ENCODE measurements at places on chromosomes 12 and 14.
A peak's percentile ranks its signal among the peaks of the same experiment; 100 is the strongest.

DNA sequence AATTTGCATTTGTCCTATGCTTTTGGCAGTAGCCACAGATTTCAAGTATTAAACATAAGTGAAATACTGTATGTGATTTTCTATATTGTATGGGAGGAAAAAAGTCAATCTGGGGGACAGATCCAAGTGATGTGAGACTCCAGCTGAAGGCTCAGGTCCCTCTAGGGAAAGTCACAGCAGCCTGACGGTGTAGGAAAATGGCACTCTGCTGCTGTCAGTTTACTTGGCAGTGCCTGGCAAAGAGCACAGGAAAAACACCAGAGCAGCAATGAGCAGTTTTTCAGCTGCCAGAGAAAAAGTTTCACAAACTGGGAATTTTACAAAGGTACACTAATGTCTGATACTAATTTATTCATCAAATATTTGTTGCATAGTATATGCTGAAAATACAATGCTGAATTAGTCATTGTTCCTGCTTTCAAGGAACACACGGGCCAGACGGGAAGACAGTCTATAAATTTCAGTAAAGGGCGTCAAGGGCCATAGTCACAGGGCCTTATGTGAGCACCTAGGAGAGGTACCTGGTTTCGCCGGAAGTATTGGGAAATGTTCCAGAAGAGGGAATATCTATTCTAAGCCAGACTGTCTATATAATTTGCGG lies 66.2 kb upstream of the SLC38A2 start:
- no peak for DNase-seq

DNA sequence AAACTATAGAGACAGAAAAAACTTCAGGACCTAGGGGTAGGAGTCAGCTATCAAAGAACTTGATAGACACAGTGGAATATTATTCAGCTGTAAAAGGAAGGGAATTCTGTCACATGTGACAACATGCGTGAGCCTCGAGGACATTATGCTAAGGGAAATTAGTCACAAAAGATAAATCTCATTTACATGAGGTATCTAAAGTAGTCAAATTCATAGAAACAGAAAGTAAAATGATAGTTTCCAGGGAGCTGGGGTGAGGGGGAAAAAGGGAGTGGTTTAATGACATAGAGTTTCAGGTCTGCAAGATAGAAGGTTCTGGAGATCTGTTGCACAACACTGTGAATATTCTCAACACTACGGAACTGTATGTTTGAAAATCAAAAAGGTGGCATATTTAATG lies 50.0 kb upstream of the PRIMA1 start:
- no peak for DNase-seq

GRCh38 chr12:119980242-119980641 lies 8.8 kb upstream of the BICDL1 start:
- DNase-seq, result no peak

- no peak for DNase-seq
Observed at GRCh38 chr14:87966816-87967215, 26.2 kb downstream of the GALC start.

GRCh38 chr12:14905269-14906004 lies 19.8 kb upstream of the MGP start:
- DNase-seq, result no peak

DNA sequence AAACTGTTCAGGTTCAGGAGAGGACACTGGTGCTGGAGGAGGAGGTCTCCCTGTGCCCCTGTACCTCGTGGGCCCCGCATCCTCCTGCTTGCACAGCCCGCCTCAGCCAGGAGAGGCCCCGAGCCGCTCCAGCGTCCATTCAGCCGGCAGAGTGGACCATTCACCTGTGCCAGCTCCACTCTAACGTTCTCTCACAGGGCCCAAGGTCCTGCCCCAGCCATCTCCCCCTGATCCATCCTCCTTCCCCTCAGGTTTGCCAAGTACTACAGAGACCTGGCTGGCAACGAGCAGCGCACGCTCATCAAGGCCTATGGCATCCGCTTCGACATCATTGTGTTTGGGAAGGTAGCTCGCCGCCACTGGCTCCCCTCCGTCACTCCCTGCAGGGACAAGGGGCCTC lies 22.2 kb downstream of the P2RX4 start:
- DNase-seq, result no peak

DNA sequence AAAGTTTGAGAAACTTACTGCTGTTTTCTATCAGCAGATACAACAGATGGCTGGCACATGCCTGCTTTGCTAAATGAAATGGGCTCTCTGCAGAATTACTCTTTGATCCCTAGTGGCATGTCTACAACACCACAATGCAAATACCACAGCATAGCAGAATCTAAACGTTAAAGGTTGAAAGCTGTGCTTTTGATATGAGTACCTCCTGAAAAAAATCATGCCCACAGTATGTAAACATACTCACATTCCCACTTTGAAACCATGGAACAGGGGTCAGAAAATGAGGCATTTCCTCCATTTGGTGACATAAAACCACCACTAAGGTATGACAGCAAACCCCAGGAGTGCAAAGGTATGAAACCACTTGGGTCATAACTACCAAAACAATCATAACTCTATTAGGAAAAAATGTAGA lies 7.5 kb downstream of the WIF1 start:
- no peak for DNase-seq

GRCh38 chr12:90024262-90024661 lies 315.6 kb upstream of the ATP2B1 start:
- no peak for DNase-seq

GRCh38 chr14:74792249-74793039 lies 29.3 kb downstream of the YLPM1 start:
- no peak for DNase-seq

DNA sequence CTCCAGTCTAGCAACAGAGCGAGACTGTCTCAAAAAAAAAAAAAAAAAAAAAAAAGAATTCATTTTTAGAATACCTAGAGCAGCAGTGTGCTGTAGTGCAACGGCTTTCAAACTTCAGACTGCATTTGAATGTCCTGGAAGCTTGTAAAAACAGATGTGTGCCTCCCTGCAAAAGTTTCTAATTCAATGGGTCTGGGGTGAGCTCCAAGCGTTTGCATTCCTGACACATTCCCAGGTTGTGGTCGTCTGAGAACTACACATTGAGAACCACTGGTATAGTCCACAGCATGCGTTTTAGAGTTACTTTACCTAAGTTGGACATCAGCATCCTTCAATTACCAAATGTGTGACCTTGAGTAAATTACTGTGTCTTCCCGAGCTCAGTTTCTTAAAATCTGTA lies 816.8 kb downstream of the NRXN3 start:
- no peak for DNase-seq

DNA sequence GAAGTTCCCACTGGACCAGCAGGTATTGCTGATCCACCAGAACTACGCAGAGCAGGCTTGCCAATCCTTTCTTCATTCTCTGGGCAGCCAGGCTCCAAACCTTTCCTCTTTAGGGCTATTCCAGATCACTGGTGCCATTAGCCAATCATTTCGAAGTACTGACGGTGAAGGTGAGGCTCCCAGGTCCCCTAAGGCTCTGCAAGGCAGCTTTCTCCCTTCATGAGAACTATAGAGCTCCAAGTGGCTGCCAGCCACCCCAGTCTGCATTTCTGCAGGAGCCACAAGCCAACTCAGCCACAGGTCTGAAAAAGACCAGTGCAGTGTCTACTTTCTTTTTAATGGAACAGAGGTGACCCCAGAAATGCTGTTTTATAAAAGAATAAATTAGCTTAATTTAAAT lies 48.7 kb downstream of the RAB35 start:
- no peak for DNase-seq

GRCh38 chr14:103549361-103550311 lies 12.8 kb downstream of the BAG5 start:
- no peak for DNase-seq

DNA sequence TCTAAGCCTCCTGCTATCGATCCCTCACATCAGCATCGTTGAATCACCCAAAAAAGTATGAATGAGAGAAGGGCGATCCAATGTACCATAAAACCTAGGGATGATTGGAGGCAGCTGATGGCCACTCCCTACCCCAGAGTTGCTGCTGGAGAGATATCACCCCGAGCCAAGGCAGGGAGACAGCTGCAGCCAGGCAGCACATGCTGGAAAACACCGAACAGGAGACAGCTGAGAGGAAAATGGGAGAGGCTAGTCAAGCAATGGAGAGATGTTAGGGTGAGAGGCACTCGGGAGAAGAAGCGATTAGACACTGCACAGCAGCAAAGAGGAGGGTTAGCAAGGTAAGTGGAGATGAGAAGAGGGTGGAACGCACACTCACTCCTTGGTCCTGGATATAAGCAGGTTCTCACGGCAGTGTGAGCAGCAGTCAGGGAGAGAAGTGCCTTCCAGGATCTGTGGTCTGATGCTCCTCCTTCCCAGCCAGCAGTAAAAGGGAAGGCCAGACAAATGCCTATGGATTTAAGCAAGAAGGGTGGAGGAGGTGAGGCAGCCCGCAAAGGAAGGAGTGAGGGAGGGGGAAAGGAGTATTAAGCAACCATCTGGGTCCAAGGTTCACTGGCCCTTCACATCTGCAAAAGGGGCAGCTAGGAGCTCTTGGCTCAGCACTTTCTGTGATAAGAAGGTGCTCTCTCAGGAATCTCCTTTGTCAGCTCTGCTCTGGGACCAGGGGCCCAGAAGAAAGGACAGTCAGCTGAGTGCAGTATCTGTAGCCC lies at the start of gene SLC7A7:
Gene SLC7A7, minus strand, starts transcription at position 495 of the 773 bp plus-strand sequence. CDS start 2,037 bp downstream, outside the sequence.
- no peak for DNase-seq

- no peak for DNase-seq
Observed at GRCh38 chr14:59347511-59347900, 117.7 kb downstream of the GPR135 start.

GRCh38 chr12:13940335-13940865 lies 41.0 kb downstream of the GRIN2B start:
- DNase-seq, result no peak

DNA sequence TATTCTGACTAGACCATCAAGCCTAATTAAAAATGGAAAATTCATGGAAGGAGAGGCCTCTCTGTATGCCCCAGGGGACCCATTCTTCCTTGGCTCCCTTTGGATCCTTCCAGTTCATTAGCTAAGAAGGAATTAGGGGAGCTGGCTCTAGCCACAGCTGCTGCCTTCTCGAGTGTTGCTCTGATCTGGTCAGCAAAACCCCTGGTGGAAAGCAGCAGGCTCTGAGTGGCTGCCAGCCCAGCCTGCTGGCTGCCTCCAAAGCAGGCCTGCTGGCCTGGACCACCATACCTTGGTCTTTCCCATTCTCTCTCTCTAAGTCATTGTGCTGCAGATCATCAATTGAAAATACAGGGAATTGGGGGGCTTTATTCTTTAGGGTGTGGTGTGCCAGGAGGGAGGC lies 29.0 kb upstream of the AKAP6 start:
- DNase-seq, result no peak

DNA sequence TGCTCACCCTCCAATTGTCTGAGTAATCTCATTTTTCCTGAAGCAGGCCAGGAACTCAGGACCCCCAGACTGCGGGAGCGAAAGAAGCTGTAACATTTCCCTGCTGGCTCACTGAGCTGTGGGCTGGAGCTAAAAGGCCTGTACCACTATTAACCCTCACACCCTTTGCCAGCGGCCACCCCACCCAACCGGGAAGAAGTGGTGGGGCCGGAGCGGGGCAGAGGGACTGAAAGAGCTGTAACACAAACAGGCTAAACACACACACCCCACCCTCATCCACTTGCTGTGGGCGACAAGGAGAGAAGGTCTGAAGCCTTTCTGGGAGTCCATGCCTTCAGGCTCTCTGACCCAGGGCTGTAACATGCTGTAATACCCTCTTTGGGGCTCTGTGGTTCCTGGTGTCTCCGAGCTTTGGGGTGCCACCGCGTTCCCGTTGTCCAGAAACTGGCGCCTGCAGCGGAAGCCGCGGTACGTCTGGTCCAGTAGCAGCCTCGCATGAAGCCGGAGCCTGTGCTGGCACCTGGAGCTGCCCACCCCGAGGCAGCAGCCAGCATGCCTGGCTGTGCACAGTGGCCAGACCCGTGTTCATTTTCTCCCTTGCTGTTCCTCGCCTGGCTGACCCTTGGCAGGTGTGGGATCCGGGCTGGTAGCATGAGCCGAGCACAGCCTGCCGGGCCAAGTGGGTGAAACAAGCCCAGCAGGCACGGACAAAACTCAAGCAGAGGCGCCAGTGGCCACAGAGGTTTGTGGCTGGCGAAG lies 345.5 kb upstream of the MGAT4C start:
- DNase-seq, result no peak

DNA sequence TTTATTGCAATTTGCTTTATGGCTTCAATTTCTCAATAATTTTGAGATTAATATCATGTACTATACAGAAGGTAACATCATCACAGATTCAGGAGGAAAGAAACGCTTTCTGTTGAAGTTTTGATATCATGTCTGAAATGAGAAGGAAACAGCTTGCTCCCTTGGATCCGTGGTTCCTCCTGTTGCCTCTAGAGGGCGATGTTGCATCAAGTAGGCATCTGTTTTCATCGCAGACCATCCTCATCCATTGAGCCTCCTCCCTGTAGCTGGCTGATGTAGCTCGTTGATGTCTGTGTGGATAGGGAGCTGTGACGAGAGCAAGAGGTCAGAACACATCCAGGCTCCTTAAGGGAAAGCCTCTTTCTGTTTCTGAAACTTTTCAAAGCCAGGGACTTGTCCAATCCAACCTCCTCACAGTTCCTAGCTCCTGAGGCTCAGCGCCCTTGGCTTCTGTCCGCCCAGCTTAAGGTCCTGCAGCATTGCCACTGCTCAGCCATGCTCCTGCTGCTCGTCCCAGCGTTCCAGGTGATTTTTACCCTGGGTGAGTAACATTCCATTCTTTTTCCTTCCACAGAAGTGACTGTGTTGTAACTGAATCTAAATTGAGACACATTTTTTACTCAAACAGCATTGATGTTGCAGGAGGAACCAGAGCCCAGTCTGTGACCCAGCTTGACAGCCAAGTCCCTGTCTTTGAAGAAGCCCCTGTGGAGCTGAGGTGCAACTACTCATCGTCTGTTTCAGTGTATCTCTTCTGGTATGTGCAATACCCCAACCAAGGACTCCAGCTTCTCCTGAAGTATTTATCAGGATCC lies 304.8 kb upstream of the OR4E1 start:
- DNase-seq, result no peak

DNA sequence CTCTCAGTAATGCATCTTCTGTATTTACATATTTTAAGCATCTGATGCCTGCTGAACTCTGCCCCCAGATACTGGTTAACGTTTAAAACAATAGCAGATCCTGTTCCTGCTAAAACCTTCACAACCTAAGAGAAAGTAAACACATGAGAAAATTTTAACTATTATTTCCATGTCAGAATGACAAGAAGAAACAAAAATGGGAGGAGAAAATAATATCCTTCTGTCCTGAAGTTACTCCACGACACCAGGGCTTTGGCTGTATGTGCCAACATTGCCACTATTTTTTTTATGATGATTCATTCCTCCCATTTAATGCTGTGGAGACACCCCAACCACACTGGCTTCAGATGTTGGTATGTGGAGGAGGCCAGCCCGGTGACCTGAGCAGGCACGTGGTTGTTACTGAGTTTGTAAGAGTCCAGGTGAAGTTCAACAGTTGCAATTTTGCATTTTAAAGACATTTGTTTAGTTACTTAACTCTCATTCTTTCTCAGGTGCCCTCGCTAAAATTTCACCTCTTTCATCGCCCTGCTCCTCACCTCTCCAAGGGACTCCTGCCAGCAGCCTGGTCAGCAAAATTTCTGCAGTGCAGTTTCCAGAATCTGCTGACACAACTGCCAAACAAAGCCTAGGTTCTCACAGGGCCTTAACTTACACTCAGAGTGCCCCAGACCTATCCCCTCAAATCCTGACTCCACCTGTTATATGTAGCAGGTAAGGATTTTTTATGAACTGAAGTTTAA lies 65.5 kb upstream of the SLCO1C1 start:
- peak; percentile 70 for DNase-seq

All from stromal cell of bone marrow (primary cell).